ENCODE measurements at places on chromosomes 13 and 19.
A peak's percentile ranks its signal among the peaks of the same experiment; 100 is the strongest.

GRCh38 chr13:34421858-34422475 is 520.1 kb upstream of the NBEA start:
- DNase-seq: no peak

DNA sequence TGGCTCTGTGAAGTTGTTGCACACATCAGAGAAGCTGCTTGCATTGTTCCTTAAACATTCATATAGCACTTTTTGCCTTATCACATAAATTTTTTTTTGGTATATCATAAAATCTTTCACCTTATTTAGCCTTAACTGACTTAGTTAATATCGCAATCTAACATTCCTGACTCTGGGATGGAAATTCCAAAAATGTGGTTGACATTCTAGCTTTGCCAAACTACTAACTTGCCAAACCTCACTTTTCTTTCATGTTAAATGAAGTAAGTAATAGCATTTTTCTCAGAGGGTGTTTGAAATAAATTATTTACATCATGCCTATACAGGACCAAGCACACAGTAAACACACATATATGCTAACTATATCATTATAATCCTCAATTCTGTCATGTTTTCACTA is 736.9 kb upstream of the PCDH9 start:
- DNase-seq: no peak

DNA sequence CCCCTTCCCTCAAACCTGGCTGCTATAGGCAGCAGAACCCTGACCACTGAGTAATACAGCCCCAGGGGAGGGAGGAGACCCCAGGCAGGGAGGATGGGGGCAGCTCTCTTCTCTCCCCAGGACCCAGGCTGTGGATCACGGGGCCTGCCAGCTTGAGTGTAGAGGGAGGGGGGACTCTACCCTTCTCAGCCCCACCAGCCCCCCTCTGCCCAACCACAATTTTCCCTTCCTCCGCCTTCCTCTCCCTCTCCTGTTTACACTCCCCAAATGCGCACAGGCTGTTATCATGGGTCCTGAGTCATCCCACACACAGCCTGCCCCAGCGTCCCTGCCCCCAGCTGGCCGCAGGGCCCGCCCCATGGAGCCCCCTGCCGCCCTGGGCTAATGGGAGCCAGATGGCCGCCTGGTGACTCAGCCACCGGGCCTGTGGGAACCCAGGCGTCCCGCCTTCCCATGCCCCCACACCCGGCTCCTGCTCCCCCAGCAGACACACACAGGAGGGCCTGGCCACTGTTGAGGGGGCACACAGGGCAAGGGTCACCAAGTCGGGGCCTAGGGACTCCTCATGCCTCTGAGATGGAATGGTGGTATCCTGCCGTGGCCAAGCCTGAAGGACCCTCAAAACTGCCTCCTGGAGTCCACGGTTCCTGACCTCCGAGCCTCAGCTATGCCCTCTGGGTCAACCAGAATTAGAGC is 13.6 kb downstream of the CCDC97 start:
- no peak for DNase-seq

- no peak for DNase-seq
Measured at GRCh38 chr13:73721571-73721970, 412.6 kb downstream of the KLF12 start.

DNA sequence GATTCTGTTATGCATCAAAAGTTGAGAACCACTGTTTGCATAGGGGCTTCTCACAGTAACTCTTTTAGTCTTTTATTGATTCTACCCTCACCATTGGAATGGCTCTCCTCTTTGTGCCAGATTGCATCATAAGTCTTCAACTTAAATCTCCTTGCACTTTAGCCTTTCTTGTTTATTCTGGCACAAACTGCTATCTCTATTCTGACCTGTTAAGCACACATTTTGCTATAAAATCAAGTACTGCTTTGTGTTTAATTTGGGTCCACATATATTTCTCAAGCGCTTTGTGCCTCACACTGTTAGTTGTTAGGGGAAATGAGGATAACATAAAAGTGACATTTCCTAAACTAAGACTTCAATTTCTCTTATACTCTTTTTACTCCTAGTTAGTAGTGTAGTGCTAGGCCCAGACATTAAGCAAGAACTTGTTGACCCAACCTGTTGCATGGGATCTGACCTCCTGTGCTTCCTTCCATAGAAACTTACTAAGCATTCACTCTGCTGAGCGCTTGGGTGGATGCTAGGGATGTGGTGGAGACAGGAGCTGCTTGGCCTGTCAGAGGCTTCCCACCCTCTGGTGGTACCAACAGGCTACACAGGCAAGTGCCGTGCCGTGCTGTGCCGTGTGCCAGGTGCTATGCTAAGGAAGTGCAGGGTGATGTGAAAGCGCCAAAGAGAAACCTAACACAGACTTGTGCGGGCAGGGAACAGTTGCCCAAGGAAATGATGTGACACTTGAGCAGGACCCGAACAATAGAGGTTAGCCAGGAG is 1.2 kb downstream of the UTP14C start:
- DNase-seq: no peak

DNA sequence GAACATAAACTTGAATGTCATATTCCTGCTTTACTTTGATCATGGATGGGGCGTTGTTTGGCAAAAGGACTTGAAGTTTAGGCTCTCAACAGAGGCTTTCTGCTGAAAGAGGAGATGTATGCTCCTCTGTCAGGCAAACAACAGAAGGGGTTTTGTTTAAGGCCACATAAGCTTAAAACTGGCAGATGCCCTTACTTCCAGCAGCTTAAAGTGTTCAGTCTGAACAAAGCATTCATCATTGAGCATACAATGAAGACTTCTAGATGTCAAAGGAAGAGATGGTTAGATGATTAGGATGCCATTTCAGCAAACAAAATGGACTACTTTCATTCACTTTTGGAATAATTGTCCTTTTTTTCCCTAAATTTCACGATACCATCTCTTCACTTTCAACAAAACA is 484.5 kb downstream of the SLITRK6 start:
- DNase-seq: no peak

- DNase-seq: no peak
Measured at GRCh38 chr19:2469102-2469914, 6.6 kb upstream of the GADD45B start.

GRCh38 chr13:63403733-63404132 is 1988.1 kb upstream of the PCDH20 start:
- no peak for DNase-seq

- DNase-seq: peak; percentile 83
Measured at GRCh38 chr13:93226623-93227279, at the start of gene GPC6. TSS of gene GPC6 (plus strand) at chr13:93226807.

DNA sequence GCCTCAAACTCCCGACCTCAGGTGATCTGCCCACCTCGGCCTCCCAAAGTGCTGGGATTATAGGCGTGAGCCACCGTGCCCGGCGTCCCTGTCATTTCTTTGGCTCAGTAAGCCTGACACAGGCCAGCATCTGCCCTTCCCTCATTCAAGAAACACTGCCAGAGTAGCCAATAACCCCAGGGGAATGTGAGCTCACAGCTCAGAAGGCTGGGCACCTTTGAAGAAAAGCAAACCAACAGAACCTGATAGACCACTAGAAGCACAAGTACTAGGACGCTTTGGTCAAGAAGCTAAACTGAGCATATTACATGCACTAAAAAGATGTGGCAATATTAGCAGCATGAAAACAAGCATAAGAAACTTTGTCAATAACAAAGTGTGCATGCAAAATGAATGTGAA is 14.2 kb downstream of the SIGLEC5 start:
- no peak for DNase-seq

DNA sequence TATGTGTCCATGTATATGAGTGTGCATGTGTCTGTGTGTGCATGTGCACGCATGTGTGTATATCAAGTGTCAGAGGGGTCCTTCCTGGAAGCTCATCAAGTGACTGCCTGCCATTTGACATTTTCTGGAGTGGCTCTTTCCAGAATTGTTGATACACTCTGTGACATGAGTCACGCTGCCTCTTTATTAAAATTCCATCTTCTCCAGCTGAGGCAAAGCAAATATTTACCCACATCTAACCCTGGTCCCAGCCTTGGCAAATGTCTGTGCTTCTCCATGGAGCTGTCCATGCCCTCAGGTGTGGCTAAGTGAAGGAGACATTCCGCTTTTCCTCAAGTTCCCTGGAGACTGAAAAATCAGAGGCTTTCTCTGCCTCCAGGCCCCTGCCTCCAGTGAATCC is 88.2 kb upstream of the MBNL2 start:
- no peak for DNase-seq

DNA sequence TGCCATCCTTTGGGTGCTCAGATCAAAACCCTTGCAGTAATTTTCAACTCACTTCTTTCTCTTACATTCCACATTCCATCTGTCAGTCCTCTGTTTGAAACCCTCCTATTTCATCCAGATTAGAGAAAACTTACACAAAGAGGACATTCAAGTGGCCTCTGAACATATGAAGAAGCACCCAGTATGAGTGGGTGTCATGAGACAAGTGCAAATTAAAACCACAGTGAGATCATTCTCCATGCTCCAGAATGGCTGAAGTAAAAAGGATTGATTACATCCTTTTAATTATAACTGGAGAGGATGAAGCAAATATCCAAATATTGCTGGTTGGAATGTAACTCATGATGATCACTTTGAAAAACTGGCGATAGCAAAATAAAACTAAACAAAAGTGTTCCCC is 96.5 kb downstream of the MIPEP start:
- no peak for DNase-seq

DNA sequence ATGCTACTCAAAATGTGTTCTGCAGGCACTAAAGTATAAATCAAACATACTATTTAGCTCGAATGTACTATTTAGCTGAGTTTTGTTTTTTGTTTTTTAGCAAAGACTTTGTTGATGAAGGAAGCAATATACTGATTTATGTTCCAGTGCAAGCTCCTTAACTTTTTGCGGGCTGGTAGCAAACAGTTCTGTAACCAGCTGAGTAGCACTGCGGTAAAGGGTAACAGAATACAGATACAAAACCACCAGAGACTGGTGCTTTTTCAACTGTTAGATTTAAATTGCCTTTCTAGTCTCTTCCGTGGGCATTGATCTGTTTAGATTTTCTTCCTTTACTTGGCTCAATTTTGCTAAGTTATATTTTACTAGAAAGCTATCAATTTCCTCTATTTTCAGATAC is 39.0 kb upstream of the KPNA3 start:
- DNase-seq: no peak

GRCh38 chr13:44237276-44237767 is 136.3 kb upstream of the SERP2 start:
- DNase-seq: no peak

- no peak for DNase-seq
Measured at GRCh38 chr13:59493436-59493965, 670.2 kb downstream of the DIAPH3 start.

GRCh38 chr13:39767791-39768517 is 112.5 kb downstream of the COG6 start:
- DNase-seq: peak; percentile 87

DNA sequence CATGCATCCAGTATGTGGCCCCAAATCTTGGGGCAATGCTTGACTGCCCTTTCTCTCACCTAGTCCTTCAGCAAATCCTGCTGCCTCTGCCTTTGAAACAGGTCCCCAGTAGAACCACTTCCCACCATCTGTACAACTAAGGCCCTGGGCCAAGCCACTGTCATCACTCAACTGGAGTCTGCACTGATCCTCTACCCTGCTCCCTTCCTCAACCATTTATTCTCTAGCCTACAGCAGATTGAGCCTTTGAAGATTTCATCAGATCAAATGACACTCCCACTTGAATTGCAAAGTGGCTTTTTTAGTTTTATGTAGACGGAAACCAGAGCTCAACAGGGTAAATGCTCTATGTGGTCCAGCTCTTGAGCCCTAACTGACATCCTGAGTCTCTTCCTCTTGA is 43.5 kb downstream of the ATP8A2 start:
- no peak for DNase-seq

DNA sequence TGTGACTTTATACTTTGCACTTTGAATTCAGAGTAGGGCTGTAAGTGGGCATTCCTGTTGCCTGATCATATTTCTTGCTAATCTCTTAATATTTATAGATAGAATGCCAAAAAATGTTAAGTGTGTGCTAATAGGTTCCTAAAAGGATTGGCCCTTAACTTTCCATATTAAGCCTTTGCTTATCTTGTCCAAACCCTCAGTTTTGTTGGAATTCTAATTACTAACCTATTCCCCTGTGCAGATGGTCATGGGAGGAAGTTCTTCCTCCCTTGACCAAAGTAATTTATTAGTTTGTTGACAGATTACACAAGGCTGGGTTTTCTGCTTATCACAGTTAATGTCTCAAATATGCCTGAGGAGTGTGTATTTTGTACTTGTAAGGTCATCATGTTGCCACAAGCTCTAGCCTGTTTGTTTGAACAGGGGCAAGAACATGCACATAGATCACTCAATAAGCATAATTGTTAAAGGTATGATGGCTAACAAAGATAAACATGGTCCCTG is 541.1 kb upstream of the SPRY2 start:
- peak; percentile 83 for DNase-seq

DNA sequence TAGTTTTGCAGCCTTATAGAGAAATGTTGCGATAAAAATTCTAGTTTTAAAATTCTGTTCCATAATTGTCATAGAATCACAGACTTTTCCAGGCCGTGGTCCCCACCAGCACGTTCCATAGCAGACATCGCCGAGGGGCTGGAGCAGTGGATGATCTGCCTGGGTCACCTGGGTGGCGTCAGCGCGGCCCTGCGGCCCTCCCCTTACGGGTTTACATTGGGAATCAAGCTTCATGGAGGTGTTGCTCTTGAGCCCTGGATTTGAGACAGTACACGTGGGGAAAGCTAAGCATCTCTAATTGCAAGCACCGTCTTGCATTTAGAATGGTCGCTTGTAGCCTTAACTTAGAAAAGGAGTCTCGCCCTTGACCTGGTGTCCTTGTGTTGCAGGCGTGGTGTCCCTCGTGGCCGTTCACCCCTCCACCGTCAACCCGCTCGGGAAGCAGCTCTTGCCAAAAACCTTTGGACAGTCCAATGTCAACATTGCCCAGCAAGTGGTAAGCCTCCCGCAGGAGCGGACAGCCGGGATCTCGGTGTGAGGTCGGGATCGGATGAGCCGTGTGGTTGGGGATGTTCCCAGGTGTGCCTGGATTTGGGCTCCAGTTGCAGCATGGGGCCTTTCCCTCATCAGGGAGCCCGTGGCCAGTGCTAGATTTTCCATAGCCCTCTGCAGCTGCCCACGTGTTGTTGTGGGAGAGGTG is 35.1 kb downstream of the ATP4B start:
- no peak for DNase-seq

GRCh38 chr13:65347420-65348030 is 1882.6 kb downstream of the PCDH9 start:
- no peak for DNase-seq

- DNase-seq: no peak
Measured at GRCh38 chr13:110756219-110756631, 42.7 kb downstream of the ING1 start.

- DNase-seq: peak; percentile 32
Measured at GRCh38 chr13:110560601-110561343, 750 bp downstream of the RAB20 start.

DNA sequence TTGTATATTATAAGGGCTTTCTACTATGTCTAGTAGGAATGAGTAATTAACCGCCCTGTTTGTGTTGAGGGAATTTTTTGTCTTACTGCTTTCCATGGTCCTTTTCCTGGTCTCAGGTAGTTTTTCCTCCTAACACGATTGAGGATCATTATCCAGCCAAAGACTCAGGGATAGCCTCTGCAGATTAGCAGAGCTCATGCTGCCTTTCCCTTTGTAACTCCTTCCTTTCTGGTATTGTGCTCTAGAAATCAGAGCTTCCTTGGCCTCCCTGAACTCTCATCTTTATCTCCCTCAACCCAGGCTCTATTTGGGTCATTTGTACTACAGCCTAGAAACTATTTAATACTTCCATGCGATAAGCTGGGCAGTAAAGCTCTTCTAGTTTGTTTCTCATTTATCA is 142.1 kb downstream of the PDS5B start:
- DNase-seq: no peak

- DNase-seq: no peak
Measured at GRCh38 chr19:34189199-34189916, 17.1 kb downstream of the LSM14A start.
